ENCODE measurements at places on chromosomes 1 and 21. TPM values are rescaled to one million over a fixed set of nuclear protein-coding genes. Genes with fewer than 3 reads are reported as not detected.

DNA sequence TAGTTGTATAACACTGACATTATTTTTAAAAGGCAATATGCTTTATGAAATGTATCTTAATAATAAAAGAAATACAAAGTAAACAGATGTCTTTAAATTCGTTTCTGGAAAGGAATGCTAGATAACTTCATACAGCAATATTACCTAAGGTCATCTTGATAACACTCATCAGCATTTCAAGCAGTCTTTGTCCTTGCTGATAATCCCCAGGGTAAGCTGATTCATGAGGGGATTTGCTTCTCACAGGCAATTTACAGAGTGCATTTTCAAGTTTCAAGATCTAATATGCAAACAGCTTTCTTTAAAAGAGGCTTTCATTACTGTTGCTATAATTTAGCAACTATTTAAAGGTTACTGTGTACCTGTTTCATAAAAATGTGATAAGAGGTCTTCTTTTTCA is 75.2 kb upstream of the NEK2 start:
- no peak for DNase-seq

GRCh38 chr1:88998716-88999115 is 6.3 kb upstream of the KYAT3 start:
- no peak for DNase-seq

DNA sequence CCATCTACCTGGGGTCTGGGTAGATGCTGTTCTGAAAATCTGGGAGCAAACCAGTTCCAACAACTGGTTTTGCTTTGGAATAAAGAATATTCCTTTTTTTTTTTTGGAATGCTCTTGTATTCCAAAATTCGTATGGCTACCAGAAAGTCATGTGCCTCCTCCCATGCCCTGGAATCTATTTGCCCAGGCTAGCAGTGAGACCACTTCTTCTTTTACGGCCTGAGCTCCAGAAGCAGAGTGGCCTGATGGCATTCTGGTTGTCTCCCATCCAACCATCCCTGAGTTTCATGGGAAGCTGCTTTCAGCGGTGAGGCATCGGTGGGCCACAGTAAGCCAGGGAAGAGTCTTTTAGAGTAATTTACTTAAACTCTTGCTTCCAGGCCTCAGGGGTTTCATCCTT is 113.4 kb upstream of the RAB4A start:
- DNase-seq, result no peak

GRCh38 chr1:115495625-115496024 is 146.1 kb upstream of the VANGL1 start:
- DNase-seq, result no peak

- peak; percentile 53 for DNase-seq
Measured at GRCh38 chr1:2786329-2787162, 14.9 kb downstream of the TTC34 start.

The MAP10 gene
- 6.1 TPM for polyA plus RNA-seq

DNA sequence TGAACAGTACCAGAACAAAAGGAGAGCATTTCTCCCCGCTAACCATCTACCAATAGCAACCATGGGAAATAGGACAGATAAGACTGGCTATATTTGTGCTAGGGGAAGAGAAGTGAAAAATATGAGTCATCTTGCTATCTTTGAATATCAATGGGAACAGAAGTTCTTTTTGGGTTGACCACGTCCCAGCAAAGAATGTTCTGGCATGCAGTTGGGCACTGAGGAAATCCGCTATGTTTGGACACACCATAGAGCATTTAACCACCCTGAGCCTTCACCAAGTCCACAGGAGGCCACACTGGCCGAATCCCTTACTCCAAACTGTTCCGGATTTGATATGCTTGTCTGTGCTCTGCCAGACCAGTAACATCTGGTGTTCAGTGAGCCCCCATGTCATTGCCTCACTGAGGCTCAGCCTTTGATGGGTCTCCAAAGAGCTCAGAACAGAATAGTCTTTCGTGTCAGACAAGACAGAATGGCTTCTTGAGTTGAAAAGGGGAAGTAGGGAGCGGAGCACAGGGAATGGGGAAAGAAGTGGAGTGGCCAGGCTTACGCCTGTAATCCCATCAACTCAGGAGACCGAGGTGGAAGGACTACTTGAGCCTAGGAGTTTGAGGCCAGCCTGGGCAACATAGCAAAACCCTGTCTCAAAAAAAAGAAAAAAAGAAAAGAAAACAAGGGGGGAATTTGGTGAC is 81.4 kb downstream of the SMYD2 start:
- DNase-seq, result no peak

The TSPAN1 gene
- 2.8 TPM for polyA plus RNA-seq

DNA sequence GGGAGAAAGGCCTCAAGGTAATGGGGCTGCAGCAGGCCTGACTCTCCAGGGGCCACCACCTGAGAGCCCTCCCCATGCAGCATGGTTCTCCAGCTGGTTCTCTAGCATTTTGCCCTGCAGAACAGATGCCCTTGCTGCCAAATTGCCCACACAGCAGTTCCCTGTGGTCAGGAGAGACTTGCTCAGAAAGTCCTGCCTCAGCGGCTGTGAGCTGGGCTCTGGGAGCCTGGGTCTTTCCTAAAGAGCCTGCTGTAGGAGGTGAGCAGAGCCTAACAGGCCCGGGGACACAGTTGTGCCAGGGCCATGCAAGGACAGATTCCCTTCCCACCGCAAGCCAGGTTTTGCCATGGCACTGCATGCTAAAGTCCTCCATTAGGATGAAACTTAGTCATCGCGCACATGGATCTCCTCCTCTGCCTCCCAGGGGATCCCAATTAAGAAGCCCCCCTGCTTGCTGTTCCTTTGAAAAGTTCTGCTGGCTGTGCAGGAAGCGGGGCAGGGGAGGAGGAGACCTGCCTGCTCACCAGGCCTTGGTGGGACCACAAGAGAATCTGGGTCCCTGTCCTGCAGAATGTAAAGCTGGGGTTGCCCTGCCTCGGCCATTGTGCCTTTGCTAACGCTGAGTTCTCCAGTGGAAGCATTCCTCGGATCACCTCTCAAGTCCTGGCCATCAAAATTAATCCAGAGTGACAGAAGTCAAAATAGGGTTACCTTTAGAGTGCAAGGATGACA is 21.4 kb downstream of the TEX35 start:
- DNase-seq, result no peak

DNA sequence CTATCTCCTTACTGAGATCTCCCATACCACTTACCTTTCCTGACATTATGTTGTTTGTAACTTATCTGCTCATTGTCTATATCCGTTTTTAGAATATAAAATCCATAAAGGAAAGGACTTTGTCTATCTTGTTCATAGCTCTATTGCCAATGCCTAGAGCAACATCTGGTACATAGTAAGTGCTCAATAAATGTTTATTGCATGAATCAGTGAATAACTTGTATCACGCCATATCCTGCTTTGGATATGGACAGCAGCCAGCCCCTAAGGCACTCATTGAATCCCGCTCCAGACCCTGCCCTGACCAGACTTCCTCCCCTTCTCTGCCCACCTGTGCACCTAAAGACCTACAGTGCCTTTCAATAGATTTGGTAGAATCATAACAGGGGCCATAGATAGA is 298.1 kb upstream of the PLXNA2 start:
- no peak for DNase-seq

DNA sequence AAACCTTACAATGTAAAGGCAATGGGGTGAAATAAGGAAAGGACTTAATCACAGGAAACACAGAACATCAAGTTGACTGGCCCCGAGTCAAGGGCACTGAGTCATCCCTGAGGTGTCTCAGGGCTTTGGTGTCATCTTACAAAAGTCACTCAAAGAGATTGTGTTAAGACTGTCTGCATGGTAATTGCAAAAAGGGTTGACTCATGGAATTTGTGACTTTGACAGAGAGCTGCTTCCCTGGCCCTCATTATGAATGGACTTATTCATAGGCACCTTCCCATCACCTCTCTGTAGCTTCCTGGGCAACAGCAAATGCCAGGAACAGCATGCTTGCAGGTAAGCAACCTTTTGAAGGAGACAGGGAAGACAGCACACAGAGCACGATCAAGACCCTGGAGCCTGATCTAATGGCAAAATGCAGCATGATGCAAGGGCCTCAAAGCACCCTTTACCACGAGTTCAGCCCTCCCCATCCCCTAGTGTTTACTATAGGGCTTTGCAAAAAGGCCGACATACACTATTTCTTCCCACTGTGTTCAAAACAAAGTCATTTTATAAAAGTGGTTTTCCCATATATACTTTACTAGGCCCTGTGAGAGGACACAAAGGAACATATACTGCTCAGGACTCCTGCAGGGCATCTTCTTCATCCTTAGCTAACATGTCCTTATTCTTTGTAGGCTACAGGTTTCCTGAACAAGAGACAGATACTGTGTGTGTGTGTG is 17.1 kb downstream of the ZP4 start:
- DNase-seq, result no peak

GRCh38 chr1:6209661-6210580 is 4.0 kb downstream of the RNF207 start:
- no peak for DNase-seq

The MIXL1 gene
- polyA plus RNA-seq, result 0.58 TPM

The RO60 gene
- polyA plus RNA-seq, result 46.0 TPM

The KRTAP22-1 gene
- not detected for polyA plus RNA-seq

GRCh38 chr1:204413170-204413535 is 1.5 kb upstream of the PPP1R15B start:
- DNase-seq, result no peak

The C1orf53 gene
- 2.2 TPM for polyA plus RNA-seq

The TCP10L gene
- polyA plus RNA-seq, result 0.43 TPM

The TBX15 gene
- polyA plus RNA-seq, result 0.20 TPM

DNA sequence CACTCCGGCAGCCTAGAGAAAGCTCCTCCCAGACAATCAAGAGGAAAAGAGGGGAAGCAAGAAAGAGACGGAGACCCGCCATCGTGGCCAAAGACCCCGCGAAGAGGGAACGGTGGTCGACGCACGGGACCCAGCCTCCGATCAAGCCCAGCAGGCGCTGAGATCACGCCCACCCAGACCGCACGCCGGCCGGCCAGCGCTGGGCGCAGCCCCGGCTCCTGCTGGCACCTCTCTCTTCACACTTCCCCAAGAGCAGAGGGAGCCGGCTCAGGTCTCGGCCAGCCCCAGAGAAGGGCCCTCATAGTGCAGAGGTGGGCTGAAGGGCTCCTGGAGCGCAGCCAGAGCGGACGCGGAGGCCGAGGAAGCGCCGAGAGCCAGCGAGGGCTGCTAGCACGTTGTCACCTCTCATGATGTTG is 918.4 kb upstream of the ADAMTS5 start:
- DNase-seq, result no peak

The SPRR1B gene
- not detected for polyA plus RNA-seq

DNA sequence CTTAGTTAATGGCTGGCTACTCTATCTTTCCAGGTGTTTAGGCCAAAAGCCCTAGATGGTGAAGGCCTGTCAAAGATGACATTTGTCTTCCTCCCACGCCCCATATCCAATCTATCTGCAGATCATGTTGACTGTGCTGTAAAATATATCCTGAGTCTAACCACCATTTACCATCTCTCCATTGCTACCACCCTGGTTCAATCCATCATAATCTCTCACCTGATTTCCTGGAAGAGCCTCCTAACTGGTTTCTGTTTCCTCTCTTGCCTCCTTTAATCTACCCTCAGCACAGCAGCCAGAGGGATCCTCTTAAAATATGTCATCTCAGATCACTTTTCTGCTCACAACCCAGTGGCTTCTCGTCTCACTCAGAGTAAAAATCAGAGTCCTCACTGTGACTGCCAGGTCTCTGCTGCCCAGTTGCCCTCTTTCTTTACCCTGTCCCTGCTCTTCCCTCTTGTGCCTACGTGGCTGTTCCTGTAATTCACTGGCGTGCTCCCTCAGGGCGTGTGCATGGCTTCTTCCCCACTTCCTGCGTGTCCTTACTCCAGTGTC is 17.8 kb downstream of the TMEM50A start:
- no peak for DNase-seq

DNA sequence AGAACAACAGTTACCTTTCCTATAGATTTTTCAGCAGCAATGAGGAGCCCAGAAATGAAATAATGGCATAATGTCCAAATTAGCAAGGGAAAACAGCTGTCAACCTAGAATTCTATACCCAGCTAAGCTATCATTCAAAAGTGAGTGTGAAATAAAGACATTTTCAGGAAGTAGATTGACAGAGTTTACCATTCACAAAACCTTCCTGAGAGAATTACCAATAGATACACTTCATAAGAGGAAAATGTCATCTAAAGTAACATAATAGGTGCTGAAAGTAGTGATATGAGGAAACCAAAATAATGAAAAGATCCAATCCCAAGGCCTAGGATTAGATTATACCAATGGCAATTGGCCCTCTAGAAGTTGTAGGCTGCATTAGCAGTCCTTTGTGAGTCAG is 34.6 kb downstream of the OBSCN start:
- no peak for DNase-seq

The NTMT2 gene
- not detected for polyA plus RNA-seq

DNA sequence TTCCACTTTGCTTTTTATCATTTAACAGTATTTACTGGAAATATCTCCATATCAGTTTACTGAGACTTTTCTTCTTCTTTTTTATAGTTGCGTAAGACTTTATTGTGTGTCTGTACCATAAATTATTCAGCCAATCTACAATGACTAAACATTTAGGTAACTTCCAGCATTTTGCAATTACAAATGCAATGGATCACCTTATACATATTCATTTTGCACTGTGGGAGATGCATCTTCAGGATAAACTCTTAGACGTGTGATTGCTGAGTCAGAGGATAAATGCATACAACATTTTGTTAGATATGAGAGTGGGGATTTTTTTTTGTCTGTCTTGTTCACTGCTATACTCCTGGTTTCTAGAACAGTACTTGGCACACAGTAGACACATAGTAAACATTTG is 95.7 kb upstream of the GCLM start:
- no peak for DNase-seq

- DNase-seq, result no peak
Measured at GRCh38 chr1:39407896-39408640, 83.4 kb upstream of the BMP8A start.

- no peak for DNase-seq
Measured at GRCh38 chr1:166089804-166090203, 77.0 kb downstream of the FAM78B start.

The KRTAP12-2 gene
- not detected for polyA plus RNA-seq

The RCSD1 gene
- polyA plus RNA-seq, result 21.2 TPM

- no peak for DNase-seq
Measured at GRCh38 chr1:76443217-76443616, 368.7 kb downstream of the ST6GALNAC3 start.

The FCRL5 gene
- 0.24 TPM for polyA plus RNA-seq

The OR2AK2 gene
- not detected for polyA plus RNA-seq

DNA sequence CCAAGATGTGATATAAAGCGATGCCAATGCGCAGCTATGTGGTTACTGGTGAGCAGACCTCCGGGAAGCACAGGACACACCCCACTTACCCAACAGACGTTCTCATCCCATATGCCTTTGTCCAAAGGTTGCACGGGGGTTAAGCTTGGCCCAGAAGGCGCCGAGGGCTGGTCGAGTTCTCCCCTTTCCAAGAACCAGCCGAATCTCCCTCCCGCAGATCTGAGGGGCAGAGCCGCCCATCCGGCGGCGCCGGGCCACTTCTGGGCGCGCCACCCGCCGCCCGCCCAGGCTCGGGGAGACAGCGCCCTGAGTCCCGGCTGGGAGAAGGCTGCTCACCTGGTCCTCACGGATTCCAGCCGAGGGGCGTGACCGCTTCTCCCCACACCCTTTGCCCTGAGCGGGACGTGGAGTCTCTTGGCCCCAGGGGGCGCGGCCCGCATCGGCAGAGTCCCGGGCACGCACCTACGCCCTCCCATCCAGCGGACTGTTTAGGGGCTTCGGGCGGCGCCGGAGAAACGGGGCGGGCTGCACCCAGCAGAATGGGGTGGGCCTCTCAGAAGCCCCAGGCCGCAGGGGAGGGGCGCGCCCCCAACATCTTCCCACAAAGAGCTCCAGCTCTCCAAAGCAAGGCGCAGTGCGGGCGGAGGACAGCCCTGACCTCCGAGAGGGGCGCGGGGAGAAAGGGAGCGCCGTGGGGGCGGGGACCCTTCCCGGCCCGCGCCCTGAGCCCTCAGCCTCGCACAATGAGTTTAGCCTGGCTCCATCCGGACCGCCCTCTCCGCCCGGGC is 615 bp downstream of the GPR161 start:
- DNase-seq, result peak; percentile 76

GRCh38 chr1:232776526-232777106 is 28.6 kb upstream of the MAP10 start:
- DNase-seq, result no peak

Measured in left lung (tissue), 14 donors.